ENCODE measurements at places on chromosomes 4 and X.

GRCh38 chr4:2792396-2792710, 532 bp upstream of the SH3BP2 start:
- DNase-seq, result no peak

GRCh38 chrX:16386126-16386525, 218.8 kb downstream of the MAGEB17 start:
- no peak for DNase-seq

DNA sequence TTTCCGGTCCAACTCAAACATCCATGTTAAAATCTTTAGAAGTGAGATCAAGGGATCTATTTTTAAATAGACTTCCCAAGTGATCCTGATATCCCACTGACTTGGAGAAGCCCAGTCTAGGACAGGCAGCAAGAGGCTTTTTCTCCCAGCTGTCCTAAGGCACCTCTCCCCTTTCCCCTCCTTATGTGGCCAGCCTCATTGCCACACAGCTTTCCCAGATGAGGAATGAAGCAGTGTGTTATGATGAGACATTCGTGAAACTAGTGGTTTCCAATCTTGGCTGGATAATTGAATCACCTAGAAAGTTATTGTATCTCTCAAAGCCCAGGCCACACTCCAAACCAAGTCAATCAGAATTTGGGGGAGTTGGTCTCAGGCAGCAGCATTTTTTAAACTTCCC, 16.8 kb upstream of the HSD17B13 start:
- DNase-seq, result no peak

DNA sequence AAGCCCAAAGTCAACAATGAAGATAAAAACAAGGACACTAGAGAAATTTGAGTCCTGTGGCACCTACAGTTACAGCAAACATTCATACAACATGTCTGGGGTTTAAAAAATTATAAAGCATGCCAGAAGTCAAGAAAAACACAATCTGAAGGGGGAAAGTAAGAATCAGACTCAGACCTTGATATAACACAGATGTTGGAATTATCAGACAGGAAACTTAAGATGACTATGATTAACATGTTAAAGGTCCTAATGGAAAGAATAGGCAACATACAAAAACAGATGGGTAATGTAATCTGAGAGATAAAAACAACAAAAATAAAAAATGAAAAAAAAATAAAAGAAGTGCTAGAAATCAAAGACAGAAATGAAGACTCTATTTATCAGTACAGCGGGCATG, 446.5 kb downstream of the SPRY1 start:
- DNase-seq, result no peak

GRCh38 chrX:153381684-153382532, 19.2 kb downstream of the PNMA6E start:
- no peak for DNase-seq

DNA sequence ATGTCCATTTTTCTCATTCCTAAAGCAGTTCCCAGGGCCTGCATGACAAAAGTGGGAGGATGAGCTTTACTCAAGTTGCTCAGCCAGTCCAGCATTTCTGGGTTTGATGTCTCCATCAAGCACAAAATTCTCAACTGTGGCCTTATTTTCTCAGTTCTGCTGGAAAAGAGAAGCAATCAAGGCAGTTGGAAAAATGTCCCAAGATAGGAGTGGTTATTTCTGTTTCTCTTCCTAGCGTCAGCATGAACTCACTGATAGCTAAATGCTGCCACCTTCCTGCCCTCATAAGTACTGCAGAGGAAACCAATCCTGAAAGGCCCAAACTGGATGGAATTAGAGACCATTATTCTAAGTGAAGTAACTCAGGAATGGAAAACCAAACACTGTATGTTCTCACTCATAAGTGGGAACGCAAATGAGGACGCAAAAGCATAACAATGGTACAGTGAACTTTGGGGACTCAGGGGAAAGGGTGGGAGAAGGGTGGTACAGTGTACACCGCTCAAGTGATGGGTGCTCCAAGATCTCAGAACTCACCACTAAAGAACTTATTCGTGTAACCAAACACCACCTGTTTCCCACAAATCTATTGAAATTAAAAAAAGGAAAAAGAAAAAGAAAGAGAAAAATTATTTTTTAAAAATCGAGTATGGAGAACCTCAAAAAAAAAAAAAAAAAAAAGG, 29.6 kb downstream of the ADH7 start:
- DNase-seq, result peak; percentile 47

GRCh38 chrX:41320393-41320792, 13.6 kb upstream of the DDX3X start:
- no peak for DNase-seq

DNA sequence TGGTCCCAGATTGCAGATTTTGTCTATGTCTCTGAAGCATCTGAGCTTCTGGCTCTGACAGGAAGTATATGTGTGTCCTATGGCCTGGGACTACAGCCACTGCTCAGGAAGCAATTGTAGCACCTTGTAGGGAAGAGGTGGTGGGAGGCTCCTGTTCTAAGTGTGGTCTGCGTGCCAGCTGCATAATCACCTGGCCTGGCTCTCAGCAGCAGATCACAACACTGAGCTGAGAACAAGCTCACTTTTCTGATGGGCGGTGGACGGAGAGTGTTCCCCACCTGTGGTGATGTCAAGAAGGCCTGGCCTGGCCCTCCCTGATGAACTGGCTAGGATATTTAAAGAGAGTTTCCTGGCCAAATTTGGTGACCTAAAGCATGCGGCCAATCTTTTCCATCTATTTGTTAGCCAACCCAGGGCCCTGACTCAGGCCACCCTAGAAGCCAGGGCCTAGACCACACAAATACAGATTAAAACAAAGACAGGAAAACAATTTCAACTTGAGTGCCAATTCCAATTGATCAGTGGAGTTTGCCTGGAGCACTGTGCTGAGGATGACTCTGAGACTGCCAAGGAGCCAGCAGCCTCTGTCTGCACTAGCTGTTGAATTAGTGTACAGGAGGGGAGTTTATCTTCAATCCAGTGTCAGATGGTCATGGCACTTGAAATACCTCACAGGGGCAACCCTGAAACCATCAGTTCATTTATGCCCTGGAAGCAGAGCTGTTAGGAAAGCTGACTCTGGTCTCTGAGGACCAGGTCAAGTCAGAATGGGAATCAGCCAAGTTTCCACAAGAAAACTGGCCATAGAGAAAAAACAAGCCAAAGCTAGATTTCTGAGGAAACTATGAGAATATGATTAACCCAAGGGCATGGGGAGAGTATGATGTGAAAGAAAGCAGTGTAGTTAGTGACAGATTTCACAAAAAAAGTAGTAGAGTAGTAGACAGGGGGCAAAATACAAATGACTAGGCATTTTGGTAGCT, 47.4 kb downstream of the PRDM5 start:
- DNase-seq, result no peak

DNA sequence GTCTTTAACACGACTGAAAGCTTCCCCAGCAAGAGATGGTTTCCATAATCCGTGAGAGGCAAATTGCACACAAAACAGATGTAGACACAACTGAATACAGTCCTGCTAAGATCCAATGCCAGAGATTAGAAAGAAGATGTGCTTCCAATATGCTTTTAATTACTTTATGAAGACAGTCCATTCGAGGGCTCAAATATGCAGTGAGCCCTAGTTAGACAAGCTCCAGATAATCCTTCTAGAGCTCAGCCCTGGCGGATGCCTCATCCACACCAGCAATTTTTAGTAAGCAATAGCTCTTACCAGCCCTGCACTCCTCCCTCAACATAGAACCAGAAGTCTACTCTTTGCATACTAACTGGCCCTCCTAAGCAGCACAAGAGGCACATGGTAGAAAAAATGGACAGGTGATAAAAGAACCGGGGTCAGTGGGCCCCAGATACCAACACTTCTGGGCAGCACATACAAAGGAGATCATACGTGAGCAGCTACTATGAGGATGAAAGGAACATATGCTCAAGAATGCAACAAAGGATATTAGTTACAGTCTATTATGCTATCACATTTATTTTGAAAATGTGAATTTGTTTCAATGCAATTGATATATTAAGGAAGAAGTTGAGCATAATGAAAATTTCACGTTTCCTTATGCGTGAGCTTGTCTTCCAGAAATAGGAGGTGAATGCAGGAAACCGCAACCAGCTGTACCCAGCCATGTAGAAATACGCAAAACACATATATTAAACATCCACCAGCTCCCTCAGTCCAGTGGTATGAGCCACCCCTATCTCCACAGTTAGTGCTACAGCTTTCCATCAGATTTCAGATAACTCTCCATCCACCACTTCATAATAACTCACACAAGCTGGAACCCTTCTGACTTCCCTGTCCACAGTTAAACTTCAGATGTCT, 34.3 kb downstream of the GPC4 start:
- no peak for DNase-seq

DNA sequence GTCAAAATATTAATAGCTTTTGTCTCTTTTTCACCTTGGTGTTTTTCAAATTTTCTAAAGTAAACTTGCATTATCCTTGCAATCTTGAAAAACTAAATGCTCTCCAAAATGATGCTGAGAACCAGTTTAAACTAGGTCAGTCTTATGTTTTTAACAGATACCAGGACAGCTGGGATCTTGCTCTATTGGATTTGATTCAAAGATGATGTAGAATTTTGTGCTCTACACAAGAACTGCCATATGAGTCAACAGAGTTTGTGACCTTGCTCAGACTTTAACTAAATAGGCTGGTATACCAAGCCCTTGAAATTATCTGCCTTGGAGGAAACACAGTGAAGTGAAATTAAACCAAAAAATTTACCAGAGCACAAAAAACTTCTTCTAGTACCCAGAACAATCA, 991.1 kb downstream of the STPG2 start:
- DNase-seq, result no peak

DNA sequence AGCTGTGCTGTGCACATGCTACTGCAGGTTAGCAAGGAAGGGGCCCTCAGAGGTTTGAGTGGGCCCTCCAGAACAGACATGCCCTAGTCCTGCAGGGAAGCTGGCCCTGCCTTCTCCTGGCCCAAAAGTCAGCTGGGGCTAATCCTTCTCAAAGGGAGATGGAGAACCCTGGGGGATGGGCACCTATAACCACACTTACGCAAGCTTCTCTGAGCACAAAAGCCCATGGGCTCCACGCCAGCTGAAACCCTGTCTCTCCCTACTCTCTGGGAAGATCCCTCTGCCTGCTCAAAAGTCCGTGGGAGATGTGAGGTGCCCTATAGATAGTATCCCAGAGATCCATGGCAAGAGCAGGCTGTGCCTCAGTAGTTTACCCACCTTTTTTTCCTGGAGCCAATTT, 58.9 kb upstream of the DKK2 start:
- DNase-seq, result no peak

- DNase-seq, result no peak
Observed at GRCh38 chrX:103637604-103638338, 9.0 kb downstream of the TCEAL1 start.

DNA sequence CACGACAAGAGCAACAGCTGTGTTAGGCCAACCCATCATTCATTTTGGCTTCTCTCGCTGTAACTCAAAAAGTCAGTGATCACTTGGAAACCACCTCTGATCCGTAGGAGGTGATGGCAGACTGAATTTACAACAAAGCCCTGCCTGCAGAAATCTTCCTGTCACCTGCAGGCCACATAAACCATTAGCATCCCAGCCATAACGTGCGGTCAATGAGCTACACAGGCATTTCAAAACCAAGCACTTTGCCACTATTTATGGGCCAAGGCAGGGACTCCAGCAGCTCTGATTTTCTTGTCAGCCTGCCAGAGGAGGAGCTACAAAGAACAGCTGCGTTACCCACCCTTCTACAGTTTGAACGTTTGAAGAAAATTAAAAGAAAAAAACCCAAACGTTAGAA, 228.1 kb upstream of the PPARGC1A start:
- DNase-seq, result no peak

- DNase-seq, result no peak
Observed at GRCh38 chr4:136818811-136819330, 713.4 kb downstream of the PCDH18 start.

DNA sequence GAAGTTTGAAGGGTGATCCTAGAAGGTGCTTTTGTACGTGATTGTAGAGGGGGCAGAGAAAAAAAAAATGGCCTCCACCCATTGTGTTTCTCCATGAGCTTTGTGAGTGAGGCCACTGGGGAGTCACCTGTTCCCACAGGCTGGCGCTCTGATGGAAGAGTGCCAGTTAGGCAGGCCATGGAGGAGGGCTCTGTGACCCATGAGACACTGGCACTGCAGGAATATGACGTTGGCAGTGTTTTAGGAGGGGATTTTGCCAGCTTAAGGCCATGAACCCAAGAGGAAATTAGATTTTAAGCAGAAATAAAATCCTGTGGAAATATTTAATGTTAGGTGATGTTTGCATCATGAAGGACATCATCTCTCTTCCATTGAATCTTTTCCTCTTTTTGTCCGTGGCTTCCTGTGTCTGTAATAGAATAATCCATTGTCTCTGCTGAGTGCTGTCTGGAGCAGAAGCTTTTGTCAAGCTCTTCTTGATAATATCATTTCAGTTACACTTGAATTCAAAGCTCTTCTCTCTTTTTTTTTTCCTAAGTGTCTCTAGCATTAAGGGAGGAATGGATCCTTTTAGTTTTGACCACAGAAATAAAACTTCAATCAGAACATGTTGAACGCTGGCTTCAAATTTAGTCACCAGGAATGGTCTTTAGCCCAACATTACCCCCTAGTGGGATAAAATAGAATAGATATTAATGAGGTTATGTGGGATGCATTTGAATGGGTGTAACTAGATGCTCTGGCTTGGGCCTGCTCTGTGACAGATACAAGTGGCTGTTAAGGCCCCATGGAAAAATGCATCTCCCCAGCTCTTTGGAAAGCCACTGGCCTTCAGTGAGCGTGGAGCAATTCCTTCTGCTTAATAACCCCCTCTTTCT, 41.0 kb upstream of the UCP1 start:
- DNase-seq, result no peak

DNA sequence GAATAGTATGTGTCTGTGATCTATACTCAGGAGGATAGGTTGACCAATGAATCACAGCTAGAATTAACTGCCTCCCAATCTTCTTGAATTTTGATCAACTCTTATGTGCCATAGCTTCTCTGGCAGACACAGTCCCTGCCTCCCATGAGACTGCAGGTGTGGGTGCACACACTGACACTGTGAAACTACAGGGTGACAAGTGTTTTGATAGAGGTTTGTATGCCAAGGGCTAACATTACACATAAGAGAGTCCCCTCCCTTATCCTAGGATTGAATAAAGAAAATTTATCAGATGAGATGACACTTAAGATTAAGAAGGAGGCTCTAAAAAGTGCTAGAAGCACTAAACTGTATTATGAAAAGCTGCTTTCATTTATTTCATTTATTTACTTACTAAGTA, 218.4 kb upstream of the BMP3 start:
- no peak for DNase-seq

- no peak for DNase-seq
Observed at GRCh38 chrX:42708222-42708621, 69.7 kb downstream of the PPP1R2C start.

GRCh38 chrX:109623997-109624396, 975 bp downstream of the KCNE5 start:
- no peak for DNase-seq

DNA sequence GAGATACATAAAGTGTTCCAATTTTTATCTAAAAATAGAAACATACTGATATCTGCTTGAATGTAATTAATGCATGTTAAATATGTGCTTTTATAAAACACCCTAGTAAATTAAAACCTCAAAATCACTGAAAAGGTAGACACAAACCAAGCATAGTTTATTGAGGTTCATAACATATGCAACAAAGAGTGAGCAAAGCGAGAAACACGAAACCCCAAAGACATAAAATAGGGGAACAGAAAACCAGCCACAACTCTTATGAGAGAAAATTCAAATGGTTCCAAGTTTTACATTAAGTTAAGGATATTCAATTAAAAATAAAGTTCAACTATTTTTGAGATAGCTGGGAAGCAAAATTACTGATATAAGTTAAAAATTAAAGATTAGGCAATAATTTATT, 336.4 kb upstream of the AGA start:
- DNase-seq, result no peak

- no peak for DNase-seq
Observed at GRCh38 chrX:7316887-7317286, 168.9 kb upstream of the PUDP start.

- DNase-seq, result no peak
Observed at GRCh38 chr4:107815158-107815557, 9.6 kb upstream of the SGMS2 start.

All from stimulated activated CD4-positive, alpha-beta T cell treated with anti-CD3 and anti-CD28 coated beads, TNF-alpha, amount 100 ng/mL, for 24 hours (primary cell).